ENCODE measurements at places on chromosomes 1 and 21.

GRCh38 chr1:98035602-98036002 lies 114.8 kb upstream of the DPYD start:
- DNase-seq = no peak

GRCh38 chr1:33820804-33821203 lies 43.1 kb upstream of the HMGB4 start:
- no peak for DNase-seq

GRCh38 chr1:72062584-72062983 lies 219.8 kb downstream of the NEGR1 start:
- no peak for DNase-seq

GRCh38 chr21:36709030-36709867 lies 10.3 kb downstream of the SIM2 start:
- no peak for DNase-seq

GRCh38 chr21:15039607-15040299 lies 25.0 kb downstream of the NRIP1 start:
- DNase-seq = no peak
